ENCODE measurements at places on chromosomes 13 and 19.
A peak's percentile ranks its signal among the peaks of the same experiment; 100 is the strongest.

- DNase-seq: no peak
Observed at GRCh38 chr13:91902291-91902690, 503.9 kb downstream of the GPC5 start.

DNA sequence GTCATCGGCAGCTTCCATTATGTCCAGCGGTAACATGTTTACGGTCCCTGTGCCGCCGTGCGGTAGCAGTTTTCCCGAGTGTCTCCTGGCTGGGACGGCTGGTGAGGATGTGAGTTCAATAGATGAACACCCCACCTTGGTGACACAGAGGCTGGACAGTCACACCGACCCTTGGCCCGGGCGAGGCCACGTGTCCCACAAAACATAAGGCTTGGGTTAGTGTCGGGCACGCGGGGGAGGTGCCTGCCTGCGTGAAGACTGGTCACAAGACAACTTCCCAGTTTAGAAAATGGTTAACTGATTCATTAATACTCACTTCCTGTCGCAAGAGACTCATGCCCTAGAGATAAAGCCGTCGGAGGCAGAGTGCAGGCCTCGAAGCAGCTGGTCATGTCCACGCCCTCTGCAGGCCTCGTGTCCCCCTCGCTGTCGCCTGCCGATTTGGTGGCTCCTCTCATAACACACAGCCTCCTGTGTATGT lies 17.2 kb downstream of the RASA3 start:
- no peak for DNase-seq

GRCh38 chr13:113976711-113977684 lies 3.1 kb upstream of the C13orf46 start:
- DNase-seq: peak; percentile 50

- DNase-seq: no peak
Observed at GRCh38 chr13:49441846-49442245, 2.0 kb downstream of the CAB39L start.

- no peak for DNase-seq
Observed at GRCh38 chr13:107284173-107284572, 716.2 kb upstream of the ARGLU1 start.

DNA sequence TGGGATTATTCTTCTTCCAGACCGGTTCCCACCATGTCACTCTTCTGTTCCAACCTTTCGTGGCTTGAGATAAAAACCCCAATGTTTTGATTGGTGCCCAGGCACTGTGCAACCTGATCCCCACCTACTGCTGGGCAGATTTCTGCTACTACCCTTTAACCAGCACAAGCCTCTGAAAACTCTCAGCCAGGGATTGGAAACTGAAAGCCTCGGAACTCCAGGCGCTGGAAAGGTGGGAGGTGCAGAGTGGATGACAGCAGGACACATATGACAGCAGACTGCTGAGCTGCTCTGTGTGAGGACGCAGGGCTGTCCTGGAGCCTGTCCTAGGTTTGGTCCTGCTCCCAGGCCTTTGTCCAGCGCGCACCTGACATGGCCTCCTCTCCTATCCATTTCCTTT lies 68.5 kb upstream of the GTF3A start:
- no peak for DNase-seq

DNA sequence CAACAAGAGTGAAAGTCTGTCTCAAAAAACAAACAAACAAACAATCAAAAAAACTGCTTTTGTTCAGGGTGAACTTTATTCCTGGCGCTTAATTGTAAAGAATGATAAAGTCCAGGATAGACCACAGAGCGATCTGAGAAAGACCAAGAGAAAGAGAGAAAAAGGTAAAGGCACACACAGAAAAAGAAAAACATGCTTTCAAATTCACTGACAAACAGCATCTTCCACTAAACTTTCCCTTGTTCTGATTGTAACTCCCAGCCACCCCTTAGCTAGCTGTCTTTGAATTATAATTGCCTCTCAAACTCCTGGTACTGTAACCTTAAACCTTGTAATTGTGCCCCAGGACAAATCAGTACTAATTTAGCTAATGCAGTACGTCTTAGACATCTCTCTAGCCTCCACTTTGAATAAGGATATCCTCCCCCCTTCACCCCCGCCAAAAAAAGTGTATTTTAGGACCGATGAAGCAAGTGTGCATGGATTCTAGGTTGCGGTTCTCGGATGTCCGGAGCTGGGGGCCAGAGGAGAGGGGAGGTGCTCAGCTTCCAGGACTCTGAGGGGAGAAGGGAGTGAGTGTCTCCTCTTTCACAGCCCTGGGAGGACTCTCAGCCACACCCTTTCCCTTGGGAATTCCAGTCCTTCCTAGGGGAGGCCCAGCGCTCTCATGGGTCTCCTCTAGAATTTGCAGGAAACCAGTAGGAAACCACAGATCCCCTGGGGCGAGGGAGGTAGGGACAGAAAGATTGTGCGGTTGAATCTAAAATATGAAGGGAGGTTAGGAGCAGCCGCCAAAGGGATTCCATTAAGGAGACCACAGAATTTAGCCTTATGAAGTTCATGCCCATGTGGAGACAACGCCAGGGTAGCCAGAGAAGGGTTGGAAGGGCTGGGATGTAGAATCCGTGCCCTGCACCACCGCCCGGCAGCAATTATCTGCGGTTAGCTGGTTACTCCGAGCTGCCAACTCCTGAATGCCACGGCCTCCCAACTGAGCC lies 19.7 kb downstream of the ZNF536 start:
- peak; percentile 76 for DNase-seq

DNA sequence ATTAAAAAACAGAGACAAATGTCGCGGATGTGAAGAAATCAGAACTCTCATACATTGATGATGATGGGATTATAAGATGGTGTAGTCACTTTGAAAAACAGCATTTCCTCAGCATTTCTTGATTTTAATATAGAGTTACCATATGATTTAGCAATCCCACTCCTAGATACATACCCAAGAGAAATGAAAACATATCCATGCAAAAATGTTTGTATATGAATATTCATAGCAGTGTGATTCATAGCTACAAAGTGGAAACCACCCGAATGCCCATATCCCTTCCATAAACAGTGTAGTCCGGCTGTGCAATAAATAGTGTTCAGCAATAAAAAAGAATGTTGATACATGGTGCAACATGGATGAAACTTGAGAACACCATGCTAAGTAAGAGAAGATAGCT lies 44.6 kb downstream of the DPY19L3 start:
- DNase-seq: no peak

Measured in fibroblast of skin of left biceps (primary cell).